ENCODE measurements at places on chromosomes 16 and 17. TPM values are rescaled to one million over a fixed set of nuclear protein-coding genes. Genes with fewer than 3 reads are reported as not detected.

- no peak for DNase-seq
Measured at GRCh38 chr17:18997650-18998196, 6.8 kb downstream of the FAM83G start.

DNA sequence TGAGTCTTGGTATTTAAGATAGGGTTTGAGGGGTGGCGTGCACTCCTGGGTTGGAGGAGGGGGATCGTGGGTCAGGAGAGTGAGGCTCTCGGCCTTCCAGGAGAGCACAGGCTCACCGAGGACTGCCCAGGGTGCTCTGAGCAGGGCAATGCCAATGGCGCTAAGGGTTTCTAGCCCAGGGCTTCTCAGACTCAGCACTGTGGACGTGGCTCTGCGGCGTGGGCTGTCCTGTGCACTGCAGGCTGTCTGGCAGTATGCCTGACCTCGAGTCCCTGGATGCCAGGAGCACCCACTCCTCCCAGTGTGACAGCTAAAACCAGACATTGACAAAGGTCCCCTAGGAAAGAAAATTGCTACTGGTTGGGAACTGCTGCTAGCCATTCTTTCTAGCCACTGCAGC is 37.2 kb upstream of the ENDOV start:
- DNase-seq: no peak

GRCh38 chr16:1194665-1195392 is 30.2 kb downstream of the TPSG1 start:
- peak; percentile 24 for DNase-seq

The TBC1D26 gene
- total RNA-seq: not detected

The GOSR2 gene
- 39.4 TPM for total RNA-seq

- no peak for DNase-seq
Measured at GRCh38 chr16:74625500-74626350, 18.8 kb upstream of the GLG1 start.
